ENCODE measurements at places on chromosomes 7 and 10. TPM values are rescaled to one million over a fixed set of nuclear protein-coding genes. Genes with fewer than 3 reads are reported as not detected.

Gene FBXL13
- total RNA-seq = 0.16 TPM

Gene COMTD1
- 46.3 TPM for total RNA-seq

Gene ADAP1
- total RNA-seq = 38.7 TPM

Gene ASZ1
- total RNA-seq = not detected

Gene HOXA2
- not detected for total RNA-seq

Gene NANOS1
- total RNA-seq = 0.36 TPM

GRCh38 chr10:60358282-60358681, 31.4 kb downstream of the ANK3 start:
- H3K4me1 ChIP-seq = peaks cover 9% of the 10 kb centered on the region
- no peaks in the 10 kb centered on the region for H3K27me3 ChIP-seq
- DNase-seq = peak; percentile 55
- H3K36me3 ChIP-seq = no peaks in the 10 kb centered on the region
- no peak overlapping the region for H3K27ac ChIP-seq

DNA sequence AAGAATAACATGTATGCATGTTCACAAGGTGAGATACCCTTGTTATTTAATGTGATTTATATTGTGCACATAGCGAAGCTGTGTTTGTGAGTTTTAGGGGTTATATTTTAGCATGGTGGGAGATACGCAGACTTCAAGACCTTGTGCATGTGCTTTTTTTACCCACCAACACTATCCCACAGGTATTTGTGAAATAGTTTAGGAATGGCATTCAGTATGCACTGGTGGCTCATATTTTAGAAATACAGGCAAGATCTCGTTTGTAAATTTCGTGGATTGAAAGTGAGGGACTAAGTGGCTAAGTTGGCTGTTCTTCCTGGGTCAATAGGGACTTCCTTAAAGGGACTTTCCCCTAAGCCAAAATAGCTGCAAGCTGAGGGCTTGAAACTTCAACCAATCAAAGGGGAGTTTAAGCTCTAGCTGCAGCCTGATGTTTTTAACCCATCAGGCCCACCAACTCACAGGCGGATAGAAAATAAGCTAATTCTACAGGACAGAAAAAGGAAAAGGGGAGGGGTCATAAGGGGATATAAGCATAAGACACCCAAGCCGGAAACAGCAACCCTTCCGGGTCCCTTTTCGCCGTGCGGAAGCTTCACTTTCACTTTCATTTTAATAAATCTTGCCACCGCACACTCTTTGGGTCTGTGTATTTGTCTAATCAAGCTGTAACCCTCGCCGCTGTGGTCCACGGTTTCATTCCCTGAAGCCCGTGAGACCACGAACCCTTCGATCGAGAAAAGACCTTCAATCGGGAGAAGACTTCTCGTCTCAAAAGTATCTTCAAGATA, 291.0 kb downstream of the GPR158 start:
- H3K4me3 ChIP-seq = no peak overlapping the region
- H3K27ac ChIP-seq = no peak overlapping the region
- no peaks in the 10 kb centered on the region for H3K36me3 ChIP-seq
- H3K4me1 ChIP-seq = no peaks in the 10 kb centered on the region
- H3K27me3 ChIP-seq = no peaks in the 10 kb centered on the region
- DNase-seq = no peak

DNA sequence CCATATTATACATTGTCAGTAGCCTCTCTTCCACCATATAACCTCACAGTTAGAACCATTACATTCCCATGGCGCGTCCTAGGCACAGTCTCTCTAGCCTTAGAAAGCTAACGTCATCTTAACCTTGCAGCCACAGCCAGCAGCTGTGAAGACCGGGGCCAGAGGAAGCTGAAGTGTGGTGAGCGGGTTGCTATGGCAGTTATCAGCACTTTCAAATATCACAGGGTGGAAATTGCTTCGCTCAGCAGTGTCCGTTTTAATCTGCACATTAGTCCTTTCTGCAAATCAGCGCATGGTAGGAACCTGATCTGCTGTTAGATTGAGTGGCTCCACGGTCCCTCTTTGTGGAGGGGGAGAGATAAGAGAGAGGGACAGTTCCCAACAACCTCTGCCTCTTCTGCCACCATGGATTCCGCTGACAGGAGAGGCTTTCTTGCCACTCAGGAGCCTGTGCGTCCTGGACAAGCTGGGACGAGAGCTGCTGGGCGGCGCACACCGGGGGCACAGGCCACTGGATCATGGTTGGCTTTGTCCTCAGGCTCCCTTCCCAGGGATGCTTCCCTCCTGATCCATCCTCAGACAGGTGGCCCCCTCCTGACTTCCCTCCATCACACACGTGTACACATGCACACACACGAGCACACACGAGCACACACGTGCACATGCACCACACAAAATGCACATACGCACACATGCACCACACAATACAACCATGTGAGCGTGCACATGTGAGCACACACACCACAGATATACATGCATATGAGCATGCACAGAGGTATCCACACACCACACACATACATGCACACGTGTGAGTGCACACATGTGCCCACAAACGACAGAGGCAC, 93.8 kb downstream of the WDR37 start:
- H3K27me3 ChIP-seq = no peaks in the 10 kb centered on the region
- no peaks in the 10 kb centered on the region for H3K36me3 ChIP-seq
- H3K4me3 ChIP-seq = no peak overlapping the region
- no peaks in the 10 kb centered on the region for H3K4me1 ChIP-seq
